ENCODE measurements at places on chromosomes 6 and 20. TPM values are rescaled to one million over a fixed set of nuclear protein-coding genes. Genes with fewer than 3 reads are reported as not detected.

DNA sequence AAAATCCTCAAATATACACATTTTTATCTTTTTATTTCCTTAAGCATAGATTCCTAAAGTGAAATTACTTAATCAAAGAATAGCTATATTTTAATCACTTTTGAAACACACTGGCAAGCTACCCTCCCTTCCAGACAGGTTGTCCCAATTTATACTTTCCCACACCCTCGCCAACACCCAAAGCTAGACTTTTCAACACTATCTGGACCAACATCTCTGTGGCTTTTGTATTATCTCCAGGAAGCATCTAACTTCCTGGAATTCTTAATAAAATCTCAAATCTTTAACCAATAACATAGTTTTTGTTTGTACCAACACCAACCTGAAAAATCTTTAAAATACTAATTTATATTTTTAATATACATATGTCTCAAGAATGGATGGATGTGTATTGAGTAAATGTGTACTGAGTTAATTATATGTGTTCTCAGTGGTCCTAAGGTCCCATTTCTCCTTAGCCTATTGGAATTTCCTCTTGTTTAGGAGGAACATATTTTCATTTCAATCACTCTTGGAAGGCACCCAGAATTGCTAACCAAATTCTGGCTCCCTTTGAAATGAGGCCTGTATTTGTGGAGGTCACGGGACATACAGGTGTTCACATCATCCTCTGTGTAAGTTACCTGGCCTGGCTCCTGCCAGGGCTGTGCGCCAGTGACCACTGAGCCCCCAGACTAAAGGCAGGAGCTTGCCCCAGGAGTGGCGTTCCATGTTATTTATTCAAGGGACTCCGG is 17.4 kb upstream of the GFOD1 start:
- DNase-seq = no peak

- DNase-seq = peak; percentile 88
These were observed 93.0 kb downstream of the ADTRP start for GRCh38 chr6:11685481-11686093.

GRCh38 chr6:54621285-54621684 is 225.3 kb upstream of the FAM83B start:
- DNase-seq = peak; percentile 10

- DNase-seq = no peak
These were observed 22.9 kb downstream of the HTR1B start for GRCh38 chr6:77440206-77440976.

DNA sequence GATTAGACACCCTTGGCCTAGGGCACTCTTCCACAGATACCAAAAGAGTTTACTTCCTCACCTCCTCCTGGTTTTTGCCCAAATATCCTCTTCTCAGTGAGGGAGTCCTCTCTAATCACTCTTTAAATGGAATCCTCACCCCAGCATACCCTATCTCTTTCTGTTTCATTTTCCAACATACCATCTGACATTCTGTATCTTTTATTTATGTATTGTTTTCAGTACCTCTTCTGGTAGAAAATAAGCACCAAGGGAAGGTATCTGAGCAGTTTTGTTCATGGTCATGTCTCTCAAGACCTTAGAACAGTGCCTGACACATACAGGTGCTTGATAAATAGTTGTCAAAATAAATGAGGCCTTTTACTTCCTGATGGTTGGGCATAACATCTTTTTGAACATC is 55.1 kb downstream of the KIAA0408 start:
- DNase-seq = no peak

DNA sequence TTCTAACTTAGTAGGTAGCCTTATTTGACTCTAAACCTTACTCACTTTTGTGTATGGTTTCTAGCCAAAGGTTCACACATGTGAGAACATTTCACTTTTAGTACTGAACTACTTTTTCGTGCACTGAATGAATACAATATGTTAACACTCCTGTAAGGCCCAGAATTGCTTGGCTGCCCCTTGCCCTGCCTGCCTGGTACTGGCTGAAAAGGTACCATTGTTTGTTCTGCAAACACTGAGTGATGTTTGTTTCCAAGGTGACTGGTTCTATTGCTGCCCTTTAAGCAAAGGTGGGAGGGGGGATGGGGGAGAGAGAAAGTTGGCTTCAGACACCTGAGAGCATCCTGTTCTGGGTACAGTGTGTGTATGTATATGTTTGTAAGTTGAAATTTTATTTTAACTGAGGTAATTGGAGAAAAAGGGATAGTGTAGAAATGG is 31.2 kb downstream of the RREB1 start:
- DNase-seq = no peak

EDN1 gene
- total RNA-seq = 16.3 TPM

ZBTB12 gene
- 1.5 TPM for total RNA-seq

EMILIN3 gene
- 1.2 TPM for total RNA-seq

KCNQ5 gene
- 1.4 TPM for total RNA-seq

All from epithelial cell of proximal tubule (primary cell).